ENCODE measurements at places on chromosomes 13 and 19. TPM values are rescaled to one million over a fixed set of nuclear protein-coding genes. Genes with fewer than 3 reads are reported as not detected.

The IFNL1 gene
- total RNA-seq, result not detected

The MEDAG gene
- 10.8 TPM for total RNA-seq

The RFPL4A gene
- not detected for total RNA-seq

The PNMA8B gene
- total RNA-seq, result 12.4 TPM

The FCGBP gene
- total RNA-seq, result 3.5 TPM

The CD37 gene
- 4.7 TPM for total RNA-seq

The CEACAM5 gene
- 0.49 TPM for total RNA-seq

The DIAPH3 gene
- total RNA-seq, result 5.8 TPM

The HAUS8 gene
- total RNA-seq, result 6.3 TPM

The ZNF562 gene
- 62.2 TPM for total RNA-seq

The YJEFN3 gene
- 3.2 TPM for total RNA-seq

The RDH8 gene
- not detected for total RNA-seq

The ZNF737 gene
- 73.2 TPM for total RNA-seq

The ZNF304 gene
- total RNA-seq, result 18.3 TPM

The ABCC4 gene
- 16.3 TPM for total RNA-seq

The CACNG7 gene
- total RNA-seq, result 8.6 TPM

Measured in camera-type eye (tissue), 1 donor.